ENCODE measurements at places on chromosomes 4 and X. TPM values are rescaled to one million over a fixed set of nuclear protein-coding genes. Genes with fewer than 3 reads are reported as not detected.

DNA sequence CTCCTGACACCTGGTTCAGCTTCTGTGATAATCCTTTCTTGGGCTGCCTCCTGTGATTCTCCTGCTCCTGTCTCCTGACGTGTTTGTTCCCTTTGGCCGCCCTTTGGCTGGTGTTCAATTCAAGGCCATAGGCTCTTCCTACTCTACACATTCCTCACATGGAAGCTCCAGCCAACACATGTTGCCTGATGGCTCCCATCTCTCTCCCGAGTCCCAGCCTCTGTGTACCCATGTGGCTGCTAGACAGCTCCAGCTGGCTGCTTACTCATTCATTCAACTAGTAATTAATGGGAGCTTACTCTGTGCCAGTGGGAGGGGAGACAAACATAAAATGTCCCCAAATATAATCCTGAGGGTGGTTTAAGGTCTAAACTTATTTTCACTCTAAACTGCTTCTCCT is 9.2 kb upstream of the MED28 start:
- no peak overlapping the region for H3K27ac ChIP-seq
- no peaks in the 10 kb centered on the region for H3K4me1 ChIP-seq

DNA sequence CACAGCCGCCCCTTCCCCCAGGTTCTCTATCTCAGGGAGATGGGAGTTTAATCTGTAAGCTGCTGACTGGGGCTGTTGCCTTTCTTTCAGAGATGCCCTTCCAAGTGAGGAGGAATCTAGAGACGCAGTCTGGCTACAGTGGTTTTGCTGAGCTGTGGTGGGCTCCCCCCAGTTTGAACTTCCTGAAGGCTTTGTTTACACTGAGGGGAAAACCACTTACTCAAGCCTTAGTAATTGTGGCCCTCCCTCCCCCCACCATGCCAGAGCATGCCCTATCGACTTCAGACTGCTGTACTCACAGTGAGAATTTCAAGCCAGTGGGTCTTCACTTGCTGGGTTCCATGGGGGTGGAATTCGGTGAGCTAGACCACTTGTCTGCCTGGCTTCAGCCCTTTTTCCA is 131.3 kb downstream of the FAAH2 start:
- DNase-seq: no peak
- no peaks in the 10 kb centered on the region for H3K4me1 ChIP-seq
- H3K27me3 ChIP-seq: no peaks in the 10 kb centered on the region
- H3K36me3 ChIP-seq: peaks cover 39% of the 10 kb centered on the region
- no peak overlapping the region for H3K4me3 ChIP-seq
- H3K27ac ChIP-seq: no peak overlapping the region

DNA sequence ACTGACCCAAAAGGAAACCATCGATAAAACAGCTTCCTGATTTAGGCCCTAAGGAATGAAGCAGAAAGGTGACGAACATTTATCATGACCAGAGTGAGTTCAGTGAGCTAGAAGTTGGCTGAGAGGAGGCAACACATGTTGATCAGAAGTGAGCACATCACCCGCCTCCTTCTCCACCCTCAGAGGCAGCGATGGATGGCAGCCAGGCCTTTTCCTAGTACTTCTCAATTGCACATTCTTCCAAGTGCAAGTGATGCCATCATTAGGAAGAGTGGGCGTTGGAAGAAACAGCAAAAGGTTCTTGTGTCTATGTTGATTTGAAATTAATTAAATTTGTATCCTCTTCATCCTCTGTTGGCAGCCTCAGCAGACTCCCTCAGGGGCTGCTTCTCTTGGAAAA is 51.7 kb downstream of the TMEM154 start:
- no peaks in the 10 kb centered on the region for H3K27me3 ChIP-seq
- H3K27ac ChIP-seq: no peak overlapping the region
- no peaks in the 10 kb centered on the region for H3K4me1 ChIP-seq
- H3K4me3 ChIP-seq: no peak overlapping the region
- no peak for DNase-seq
- peaks cover 7% of the 10 kb centered on the region for H3K36me3 ChIP-seq

GRCh38 chr4:186037692-186038658 is 31.0 kb upstream of the TLR3 start:
- no peaks in the 10 kb centered on the region for H3K4me1 ChIP-seq
- H3K4me3 ChIP-seq: no peak overlapping the region
- no peaks in the 10 kb centered on the region for H3K36me3 ChIP-seq
- peaks cover 17% of the 10 kb centered on the region for H3K27me3 ChIP-seq
- DNase-seq: peak; percentile 13

Gene ALG13
- 45.4 TPM for total RNA-seq

Gene SLC7A11
- total RNA-seq: 3.4 TPM

Gene NONO
- 460 TPM for total RNA-seq
